NCI-H1417 treated with DMSO at 0.1 percent for 48 hours (cell line): ENCODE measurements at places on chromosomes 6 and 20.

DNA sequence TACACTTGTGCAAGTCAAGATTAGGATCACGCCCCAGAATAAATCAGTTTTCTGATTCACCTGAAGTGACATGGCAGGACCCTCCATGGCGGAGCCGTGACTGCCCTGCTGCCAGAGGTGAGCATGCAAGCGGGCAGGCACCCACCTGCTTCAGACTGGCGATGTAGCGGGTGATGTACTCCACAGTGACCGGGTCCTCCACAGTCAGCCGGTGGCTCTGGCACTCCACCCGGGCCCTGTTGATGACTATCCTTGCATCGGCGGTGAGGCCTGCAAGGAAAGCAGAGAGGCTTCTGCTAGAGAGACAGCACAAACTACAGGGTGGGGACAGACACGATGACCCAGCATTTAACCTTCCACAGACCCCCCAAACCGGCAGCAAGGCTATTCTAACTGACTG lies 3.6 kb downstream of the PSMA7 start:
- no peak for DNase-seq

- DNase-seq = no peak
Measured at GRCh38 chr6:75752365-75752764, 3.3 kb downstream of the MYO6 start.

GRCh38 chr6:121697921-121698320 lies 262.5 kb downstream of the GJA1 start:
- DNase-seq = no peak

- no peak for DNase-seq
Measured at GRCh38 chr6:45112711-45113110, 215.4 kb upstream of the RUNX2 start.

GRCh38 chr6:119227377-119227776 lies 122.2 kb downstream of the MAN1A1 start:
- DNase-seq = no peak

- no peak for DNase-seq
Measured at GRCh38 chr6:90080876-90081481, 186.7 kb downstream of the GJA10 start.

- no peak for DNase-seq
Measured at GRCh38 chr6:75676377-75676776, 72.7 kb upstream of the MYO6 start.
